ENCODE measurements at places on chromosomes 7 and 10.

- no peak for DNase-seq
Measured at GRCh38 chr7:37450035-37450434, 1.4 kb upstream of the ELMO1 start.

- no peak for DNase-seq
Measured at GRCh38 chr10:35895331-35895730, 253.2 kb upstream of the FZD8 start.

DNA sequence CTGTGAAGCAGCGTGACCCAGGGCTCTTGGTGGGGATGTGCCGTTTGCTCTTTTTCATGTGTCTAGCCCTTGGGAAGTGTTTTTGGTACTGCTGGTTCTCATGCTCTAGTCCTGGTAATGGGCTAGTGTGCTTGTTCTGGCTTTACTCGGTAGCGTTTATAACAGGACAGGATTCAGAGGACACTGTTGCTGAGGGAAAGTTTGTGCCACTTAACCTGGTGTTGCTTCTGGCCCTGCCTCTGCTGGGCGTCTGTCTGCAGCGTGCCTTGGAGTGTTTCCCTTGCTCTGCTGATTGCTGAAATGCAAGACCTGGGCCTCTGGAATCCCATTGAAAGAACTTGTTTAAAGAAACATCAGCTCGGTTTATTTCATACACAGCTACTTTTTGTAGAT, 35.0 kb downstream of the INPP5A start:
- no peak for DNase-seq

- no peak for DNase-seq
Measured at GRCh38 chr10:75726522-75727483, 295.4 kb downstream of the LRMDA start.

- peak; percentile 64 for DNase-seq
Measured at GRCh38 chr10:78047314-78047891, 13.7 kb downstream of the RPS24 start.

- no peak for DNase-seq
Measured at GRCh38 chr10:9895981-9896380, 1121.7 kb upstream of the CELF2 start.

All from stimulated activated CD8-positive, alpha-beta memory T cell treated with anti-CD3 and anti-CD28 coated beads, Interleukin-7, amount 100 ng/mL, for 1 hour (primary cell).